NCI-H510A treated with DMSO at 0.1 percent for 48 hours (cell line): ENCODE measurements at places on chromosomes 7 and 10.

DNA sequence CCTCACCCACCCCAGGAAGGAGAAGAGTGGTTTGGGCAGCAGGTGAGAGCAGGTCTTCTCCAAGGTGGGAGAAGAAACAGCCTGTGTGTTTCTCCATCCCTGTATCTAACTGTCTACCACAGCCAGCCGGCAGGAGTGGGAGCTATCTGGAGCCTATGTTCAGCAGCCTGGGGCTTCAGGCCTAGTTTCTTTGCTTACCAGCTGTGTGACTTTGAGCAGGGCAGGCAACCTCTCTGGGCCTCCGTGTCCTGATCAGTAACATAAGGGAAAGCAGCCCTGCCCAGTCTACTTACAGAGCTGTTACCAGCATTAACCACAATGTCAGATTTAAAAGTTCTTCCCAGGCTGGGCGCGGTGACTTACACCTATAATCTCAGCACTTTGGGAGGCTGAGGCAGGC lies 450.7 kb upstream of the ZMIZ1 start:
- no peak for DNase-seq

GRCh38 chr7:110322796-110323195 lies 768.1 kb upstream of the LRRN3 start:
- DNase-seq: no peak

- no peak for DNase-seq
These were observed 162.6 kb downstream of the BICC1 start for GRCh38 chr10:58675321-58675720.

- peak; percentile 30 for DNase-seq
These were observed 4.2 kb upstream of the CCNY start for GRCh38 chr10:35331894-35332640.

DNA sequence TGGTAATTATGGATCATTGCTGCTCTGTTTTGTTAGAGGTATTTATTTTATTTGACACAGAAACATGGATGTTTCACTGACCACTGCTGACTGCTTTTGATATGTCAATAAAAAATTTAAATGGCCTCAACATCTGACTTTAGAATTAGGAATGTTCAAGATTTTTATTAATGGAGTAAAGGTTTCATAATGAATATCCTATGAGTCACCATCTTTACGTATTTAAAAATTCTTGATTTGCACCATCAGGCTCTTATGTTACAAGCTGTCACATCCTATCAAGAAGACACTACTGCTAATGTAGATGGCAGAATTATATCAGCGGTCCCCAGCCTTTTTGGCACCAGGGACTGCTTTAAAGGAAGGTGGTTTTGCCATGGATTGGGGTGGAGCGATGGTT lies 578.7 kb upstream of the NRP1 start:
- no peak for DNase-seq

- peak; percentile 77 for DNase-seq
These were observed 45.9 kb upstream of the KCNIP2 start for GRCh38 chr10:101889256-101890210.

DNA sequence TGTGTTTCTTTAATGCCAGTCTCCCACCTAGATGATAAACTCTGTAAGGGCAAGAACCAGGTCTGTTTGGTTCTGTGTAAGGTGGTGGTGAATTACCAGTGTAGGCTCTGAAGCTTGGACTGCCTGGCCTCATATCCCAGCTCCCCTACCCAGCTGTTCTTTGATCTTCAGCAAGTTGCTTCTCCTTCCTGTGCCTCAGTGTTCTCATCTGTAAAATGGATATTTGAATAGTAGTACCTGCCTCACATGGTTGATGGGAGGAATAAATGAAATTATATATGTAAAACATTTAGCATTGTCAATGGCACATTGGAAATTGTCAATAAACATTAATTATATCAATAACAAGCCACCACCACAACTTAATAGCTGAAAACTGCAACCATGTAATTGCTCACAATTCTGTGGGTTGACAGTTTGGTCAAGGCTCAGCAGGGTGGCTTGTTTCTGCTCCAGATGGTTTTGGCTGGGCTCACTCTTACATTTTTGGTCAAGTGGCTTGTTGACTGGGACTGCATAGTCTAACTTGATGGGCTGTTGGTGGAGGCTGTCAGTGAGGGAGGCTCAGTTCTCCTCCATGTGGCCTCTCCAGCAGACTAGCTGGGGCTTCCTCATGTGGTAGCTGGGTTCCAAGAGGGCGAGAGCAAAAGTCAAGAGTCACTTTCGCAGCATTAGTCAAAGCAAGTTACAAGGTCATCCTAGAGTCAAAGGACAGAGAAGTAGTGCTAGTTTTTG lies 84.5 kb upstream of the DUSP5 start:
- no peak for DNase-seq

GRCh38 chr10:25226775-25227682 lies 52.2 kb downstream of the GPR158 start:
- no peak for DNase-seq

DNA sequence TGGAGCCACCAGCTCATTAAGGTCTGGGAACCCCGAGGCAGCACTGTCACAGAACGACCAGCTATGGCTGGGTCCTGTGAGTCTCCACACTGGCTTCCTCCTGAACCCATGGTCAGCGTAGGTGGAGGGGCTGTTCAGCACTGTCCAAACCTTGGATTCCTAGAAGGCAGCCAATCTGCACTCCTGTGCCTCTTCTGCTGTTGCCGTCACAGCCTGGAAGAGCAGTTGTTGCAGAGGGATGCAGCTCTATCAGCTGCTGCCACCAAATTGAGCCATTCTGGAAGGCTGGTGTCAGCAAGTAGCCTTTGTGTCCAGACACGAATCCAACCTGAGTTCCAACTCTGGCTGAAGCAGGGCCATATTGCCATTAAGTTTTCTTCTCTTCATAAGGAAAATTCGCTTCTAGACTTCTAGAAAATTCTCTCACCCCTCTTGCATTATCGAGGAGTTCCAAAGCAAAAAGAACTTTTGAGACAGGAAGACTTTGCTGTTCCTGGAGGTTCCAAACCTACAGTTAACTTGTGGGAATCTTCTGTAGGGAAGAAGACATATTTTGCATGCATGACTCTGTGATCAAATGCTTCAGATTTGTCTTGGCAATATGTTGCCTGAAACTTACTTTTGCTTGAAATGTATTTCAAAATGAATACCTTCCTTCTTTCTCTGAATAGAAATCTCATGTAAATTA lies 84.0 kb downstream of the LRGUK start:
- no peak for DNase-seq

GRCh38 chr10:34081948-34082347 lies 733.1 kb downstream of the PARD3 start:
- no peak for DNase-seq

GRCh38 chr7:128076196-128076795 lies 45.1 kb upstream of the LRRC4 start:
- DNase-seq: no peak

- DNase-seq: no peak
These were observed 2.6 kb upstream of the CAMK2G start for GRCh38 chr10:73876971-73877370.

DNA sequence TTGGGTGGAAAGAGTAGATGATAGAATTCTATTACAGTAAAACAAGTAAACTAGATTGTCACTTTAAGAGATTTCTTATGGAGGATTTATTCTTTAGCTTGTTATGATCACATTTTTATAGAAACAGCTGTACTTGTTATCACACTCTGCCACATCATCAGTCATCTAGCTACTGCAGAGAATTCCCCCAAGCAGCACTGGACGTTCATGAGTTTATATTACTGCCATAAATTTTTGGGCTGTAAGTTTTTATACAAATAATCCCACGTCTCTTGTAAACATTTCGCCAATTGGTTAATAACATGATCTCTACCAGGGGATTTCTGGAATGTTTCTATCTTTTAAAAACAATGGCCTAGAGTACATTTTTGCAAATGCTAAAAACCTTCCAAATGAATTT lies 238.8 kb downstream of the POLR1F start:
- no peak for DNase-seq

GRCh38 chr10:12643279-12643678 lies 293.9 kb downstream of the CAMK1D start:
- peak; percentile 38 for DNase-seq
